ENCODE measurements at places on chromosomes 11 and 22. TPM values are rescaled to one million over a fixed set of nuclear protein-coding genes. Genes with fewer than 3 reads are reported as not detected.

Gene FOLR2
- total RNA-seq: not detected

Gene IFITM5
- not detected for total RNA-seq

Gene MPEG1
- not detected for total RNA-seq

Gene TYR
- total RNA-seq: not detected

Gene PARVG
- not detected for total RNA-seq
